MV-4-11 (cell line): ENCODE measurements at places on chromosomes 12 and 14.

DNA sequence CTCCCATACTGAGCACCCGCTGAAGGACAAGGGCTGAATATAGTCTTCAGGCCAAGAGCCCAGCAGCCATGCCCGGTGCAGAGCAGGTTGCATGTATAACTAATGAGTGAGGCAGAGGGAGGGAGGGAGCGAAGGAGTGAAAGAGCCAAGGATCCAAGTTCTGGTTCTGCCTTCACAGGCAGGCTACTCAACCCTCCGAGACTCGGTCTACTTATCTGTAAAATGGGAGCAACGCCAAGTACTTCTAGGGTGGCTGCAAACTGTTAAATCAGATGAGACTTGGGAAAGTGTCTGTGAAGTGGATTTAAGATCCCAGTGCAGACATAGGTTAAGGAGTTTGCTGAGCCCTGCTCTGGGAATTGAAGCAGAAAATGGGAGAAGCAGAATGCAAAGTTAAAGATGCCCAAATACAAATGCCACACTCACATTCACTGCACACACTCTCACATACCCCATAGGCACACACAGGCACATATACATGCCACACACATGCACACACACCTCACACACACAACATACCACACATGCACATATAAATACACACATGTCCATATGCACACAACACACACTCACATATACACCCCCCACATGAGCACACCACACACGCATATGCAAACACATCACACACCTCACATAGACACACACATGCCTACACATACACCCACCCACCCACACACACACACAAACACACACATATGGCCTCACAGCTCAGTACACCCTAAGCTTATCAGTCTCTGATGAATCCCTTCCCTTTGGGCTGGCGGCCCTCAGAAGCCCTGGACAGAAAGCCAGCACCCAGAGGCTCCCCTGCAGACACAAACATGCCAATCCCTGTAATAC lies 76.7 kb downstream of the PITPNM2 start:
- DNase-seq = no peak

- DNase-seq = no peak
These were observed 241.7 kb downstream of the SPTSSA start for GRCh38 chr14:34220378-34220706.

DNA sequence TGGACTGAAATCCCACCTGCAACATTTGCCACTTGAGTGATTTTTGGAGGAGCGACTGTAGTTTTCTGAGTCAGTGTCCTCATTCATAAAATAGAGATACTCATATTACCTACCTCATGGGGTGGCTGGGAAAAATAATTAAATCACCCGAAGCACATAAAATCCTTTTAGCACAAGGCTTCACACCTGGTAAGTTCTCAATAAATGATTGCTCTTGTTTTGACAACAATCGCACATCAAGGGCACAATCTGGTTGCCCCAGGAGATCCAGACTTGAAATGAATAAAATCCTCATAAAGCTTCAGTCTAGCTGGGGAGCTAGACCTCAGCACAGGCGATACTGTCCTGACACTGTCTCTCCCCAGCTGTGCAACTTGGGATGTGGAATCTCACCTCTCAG lies 76.0 kb upstream of the CCDC60 start:
- DNase-seq = no peak

- no peak for DNase-seq
These were observed 22.8 kb downstream of the WDR20 start for GRCh38 chr14:102162487-102162886.

DNA sequence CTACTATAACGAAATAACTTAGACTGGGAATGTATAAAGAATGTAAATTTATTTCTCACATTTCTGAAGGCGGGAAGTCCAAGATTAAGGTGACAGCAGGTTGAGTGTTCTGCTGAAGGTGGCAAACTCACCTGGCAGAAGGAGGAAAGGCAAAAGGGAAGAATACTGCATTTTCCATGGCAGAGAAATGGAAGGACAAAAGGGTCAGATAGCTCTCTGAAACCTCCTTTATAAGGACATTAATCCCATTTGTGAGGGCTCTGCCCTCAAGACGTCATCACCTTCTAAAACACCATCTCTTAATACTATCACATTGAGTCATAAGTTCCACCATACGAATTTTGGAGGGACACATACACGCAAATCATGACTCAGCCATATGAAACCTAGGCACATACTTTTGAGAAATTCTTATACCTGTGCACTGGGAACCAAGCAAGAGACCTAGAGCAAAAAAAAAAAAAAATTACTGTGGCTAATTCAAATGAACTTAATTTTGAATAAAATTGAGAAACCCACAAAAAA lies 1669.3 kb upstream of the FLRT2 start:
- no peak for DNase-seq

DNA sequence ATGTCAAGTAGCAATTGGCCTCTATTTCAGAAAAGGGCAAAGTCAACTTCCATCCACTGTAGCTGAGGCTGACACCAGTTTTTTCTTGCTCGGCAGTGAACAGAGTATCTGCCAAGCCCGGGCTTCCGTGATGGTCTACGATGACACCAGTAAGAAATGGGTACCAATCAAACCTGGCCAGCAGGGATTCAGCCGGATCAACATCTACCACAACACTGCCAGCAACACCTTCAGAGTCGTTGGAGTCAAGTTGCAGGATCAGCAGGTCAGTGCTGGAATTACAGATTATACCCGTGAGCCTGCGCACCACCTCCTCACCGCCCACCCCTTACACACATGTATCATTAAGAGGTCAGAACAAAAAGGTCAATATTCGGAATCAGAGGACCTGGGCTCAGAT lies 19.4 kb downstream of the EVL start:
- DNase-seq = no peak

DNA sequence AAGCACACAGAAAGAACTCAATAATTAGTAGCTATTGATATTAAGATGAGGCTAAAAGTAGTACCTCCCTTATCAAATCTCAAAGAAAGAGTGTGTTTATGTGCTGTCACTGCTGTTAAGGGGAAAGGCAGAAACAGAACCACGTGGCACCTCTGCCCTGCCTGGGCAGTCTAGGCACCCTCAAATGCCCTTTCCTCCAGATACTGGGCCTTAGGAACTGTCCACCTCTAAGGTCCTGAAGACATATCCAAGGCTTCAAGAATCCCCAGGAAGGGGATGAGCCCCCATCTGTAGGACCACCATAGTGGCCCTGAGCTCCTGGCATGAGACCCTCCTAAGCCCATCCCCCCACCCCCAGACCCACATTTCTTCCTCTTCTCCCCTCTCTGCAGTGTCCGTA lies 29.1 kb downstream of the NGB start:
- DNase-seq = no peak

DNA sequence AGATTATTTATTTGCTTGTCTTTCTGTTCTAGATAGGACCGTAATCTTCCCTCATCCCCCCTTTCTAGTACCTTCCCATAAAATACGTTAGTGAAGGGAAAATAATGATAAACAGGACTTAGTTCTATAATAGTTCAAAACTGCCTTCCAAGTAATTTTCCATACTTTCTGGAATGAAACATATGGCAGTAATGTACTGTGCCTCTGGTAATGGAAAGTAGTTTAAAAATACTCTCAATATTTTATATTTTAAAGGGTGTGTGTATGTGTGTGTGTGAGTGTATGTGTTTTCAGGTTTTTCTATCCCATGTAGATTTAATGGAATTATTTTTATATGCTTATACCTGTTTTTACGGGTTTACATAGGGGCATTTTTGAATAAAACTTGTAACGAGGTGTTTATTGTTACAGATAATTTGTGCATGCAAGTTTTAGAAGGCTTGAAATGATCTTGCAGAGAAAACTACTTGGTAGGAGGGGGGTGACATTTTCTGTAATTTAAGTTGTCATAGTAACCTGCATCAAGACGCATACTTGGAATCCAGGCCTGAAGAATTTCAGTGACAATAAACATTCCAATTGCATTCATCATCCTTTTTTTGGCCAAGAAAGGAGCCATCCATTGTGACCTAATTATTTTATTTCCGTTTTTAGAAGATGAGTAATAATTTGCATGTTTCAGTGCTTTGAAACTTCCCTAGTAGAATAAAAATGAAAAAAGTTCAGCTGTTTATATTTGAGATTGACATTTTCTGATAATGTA lies 38.9 kb downstream of the RASSF8 start:
- no peak for DNase-seq

DNA sequence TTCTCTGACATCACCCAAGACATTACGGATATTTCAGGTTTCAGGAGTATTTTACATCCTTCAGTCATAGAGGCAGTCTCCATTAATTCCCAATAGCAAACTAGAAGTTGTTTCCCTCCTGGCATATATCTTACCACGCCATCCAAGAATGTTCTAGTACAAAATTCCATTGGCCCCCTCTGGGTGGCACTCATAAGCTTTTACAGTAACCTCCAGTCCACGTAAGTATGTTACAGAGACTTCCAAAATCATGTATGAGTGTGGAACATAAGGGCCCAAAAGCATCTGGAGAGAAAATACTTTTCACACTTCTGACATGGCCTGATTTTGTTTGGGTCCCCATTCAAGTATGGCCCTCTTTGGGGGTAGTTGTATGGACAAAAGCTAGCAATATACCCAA lies 58.1 kb upstream of the DHRS4 start:
- no peak for DNase-seq

DNA sequence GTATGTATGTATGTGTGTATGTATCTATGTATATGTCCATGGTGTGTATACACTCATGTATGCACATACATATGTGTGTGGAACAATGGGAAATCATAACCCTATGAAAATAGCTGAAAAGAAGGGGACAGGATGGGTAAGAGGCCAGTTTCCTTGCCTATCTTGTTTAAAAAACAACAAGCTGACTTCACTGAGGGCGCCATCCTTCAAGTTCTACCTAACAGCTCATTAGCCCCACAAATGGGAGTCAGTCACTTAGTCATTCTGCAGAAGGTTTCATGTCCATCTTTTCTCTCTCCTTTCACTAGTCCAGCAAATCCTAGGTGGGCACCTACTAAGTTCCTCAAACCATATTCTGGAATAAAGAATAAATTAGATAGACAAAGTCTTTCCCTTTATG lies 14.7 kb downstream of the STON2 start:
- no peak for DNase-seq

DNA sequence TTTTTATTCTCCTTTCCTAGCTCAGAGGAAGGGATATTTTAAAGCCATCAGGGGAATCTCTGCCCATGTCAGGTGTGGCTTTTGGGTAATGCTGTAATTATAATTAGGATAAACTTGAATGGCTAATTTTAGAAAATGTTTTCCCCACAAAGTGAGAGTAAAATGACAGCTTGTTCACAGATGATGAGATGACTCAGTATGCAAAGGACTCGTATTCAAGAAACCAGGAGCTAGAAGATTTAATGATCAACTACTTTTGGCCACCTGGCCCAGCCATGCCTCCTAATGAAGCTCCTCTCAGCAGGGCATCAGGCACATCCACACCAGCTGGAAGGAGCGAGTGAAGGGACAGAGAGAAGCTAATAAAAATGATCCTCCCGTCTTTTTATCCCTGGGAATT lies 29.0 kb upstream of the PLEKHG7 start:
- DNase-seq = no peak

DNA sequence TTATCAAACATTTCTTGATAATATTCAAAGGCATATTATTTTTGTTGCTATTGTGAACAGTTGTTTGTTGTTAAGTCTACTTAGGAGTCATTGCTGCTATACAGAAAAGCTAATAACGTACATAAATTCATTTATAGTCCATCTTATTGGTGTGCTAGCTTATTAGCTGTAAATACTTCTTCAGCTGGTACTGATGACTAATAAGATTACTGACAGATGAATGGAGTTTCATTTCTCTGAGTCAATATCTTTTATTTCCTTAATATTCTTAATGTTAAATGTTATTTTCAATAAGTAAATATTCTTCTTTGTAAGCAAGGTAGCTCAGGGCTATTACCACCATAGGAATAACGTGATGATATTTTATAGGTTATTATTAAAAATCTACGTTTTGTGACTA lies 139.4 kb upstream of the SLCO1C1 start:
- DNase-seq = no peak

- DNase-seq = no peak
These were observed 8.6 kb downstream of the GIT2 start for GRCh38 chr12:109987615-109988014.

GRCh38 chr14:64646103-64646502 lies 58.1 kb upstream of the PLEKHG3 start:
- DNase-seq = no peak

- DNase-seq = no peak
These were observed 5.1 kb downstream of the DYNC1H1 start for GRCh38 chr14:101969481-101969880.

DNA sequence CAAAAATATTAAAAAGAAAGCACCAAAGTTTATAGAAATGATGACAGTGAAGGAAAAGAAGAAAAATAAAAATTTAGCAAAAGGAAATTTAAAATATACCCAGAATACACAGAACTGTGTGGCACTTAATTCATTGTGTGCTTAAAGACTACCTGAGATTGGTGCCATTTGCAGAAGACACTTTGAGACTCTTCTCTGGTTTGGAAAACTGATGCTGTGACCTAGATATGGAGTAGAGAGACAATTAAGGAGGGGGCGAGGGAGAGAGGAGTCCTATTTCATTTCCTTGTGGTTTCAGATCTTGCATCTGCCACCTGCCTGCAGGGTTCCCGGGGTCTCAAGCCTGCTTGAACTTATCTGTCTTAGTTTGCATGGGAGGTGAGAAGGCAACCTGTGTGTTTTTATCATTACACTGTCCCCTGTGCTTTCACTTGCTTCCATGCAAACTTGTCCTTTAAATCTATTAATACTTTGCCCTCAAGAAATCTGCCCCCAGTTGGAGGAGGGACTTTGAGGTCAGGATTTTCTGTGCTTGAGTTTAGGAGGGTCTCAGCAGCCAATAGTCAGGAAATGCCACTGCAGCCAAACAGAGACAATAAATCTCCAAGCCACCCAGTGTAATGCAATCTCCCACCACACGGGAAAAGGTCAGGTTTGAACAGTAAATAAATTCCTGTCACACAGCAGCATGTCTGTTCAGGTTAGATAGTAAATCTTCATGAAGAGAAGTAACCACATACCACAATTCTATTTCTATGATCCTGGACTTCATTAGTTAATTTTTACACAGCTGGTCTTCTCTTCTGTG lies 119.4 kb downstream of the CAND1 start:
- DNase-seq = no peak

- no peak for DNase-seq
These were observed 61.5 kb upstream of the PTGR2 start for GRCh38 chr14:73789989-73790581.

- DNase-seq = peak; percentile 82
These were observed 9.4 kb upstream of the CCDC175 start for GRCh38 chr14:59585891-59586554.
